ENCODE measurements at places on chromosomes 7 and 10. TPM values are rescaled to one million over a fixed set of nuclear protein-coding genes. Genes with fewer than 3 reads are reported as not detected.

The CHRM2 gene
- total RNA-seq: 1.2 TPM

The PRSS37 gene
- total RNA-seq: not detected

The PNLIPRP2 gene
- not detected for total RNA-seq

GRCh38 chr7:78011642-78012041, 213.1 kb downstream of the PHTF2 start:
- DNase-seq: no peak

DNA sequence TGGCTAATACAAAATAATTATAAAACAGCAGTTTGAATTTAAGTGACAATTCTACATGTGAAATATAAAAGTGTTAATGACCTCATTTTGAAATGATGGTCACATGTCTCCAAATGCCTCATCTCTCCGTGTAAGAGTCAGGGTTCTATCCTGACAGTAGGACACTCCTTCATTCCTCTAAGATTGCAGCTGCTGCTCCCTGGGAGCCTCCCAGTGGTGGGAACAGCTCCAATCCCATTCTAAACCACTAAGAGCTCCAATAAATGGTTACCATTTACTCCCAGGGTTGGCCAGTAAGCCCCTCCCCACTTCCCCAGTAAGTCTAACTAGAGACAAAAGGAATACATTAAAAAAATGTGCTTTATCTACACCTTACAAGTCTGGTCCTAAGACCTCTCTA, 344.6 kb upstream of the AOAH start:
- DNase-seq: peak; percentile 46

- no peak for DNase-seq
These were observed 241.4 kb upstream of the CCDC6 start for GRCh38 chr10:60147576-60148265.

The NPSR1 gene
- not detected for total RNA-seq

The KCP gene
- 1.1 TPM for total RNA-seq

GRCh38 chr7:4738711-4739527, 36.5 kb upstream of the AP5Z1 start:
- peak; percentile 97 for DNase-seq

DNA sequence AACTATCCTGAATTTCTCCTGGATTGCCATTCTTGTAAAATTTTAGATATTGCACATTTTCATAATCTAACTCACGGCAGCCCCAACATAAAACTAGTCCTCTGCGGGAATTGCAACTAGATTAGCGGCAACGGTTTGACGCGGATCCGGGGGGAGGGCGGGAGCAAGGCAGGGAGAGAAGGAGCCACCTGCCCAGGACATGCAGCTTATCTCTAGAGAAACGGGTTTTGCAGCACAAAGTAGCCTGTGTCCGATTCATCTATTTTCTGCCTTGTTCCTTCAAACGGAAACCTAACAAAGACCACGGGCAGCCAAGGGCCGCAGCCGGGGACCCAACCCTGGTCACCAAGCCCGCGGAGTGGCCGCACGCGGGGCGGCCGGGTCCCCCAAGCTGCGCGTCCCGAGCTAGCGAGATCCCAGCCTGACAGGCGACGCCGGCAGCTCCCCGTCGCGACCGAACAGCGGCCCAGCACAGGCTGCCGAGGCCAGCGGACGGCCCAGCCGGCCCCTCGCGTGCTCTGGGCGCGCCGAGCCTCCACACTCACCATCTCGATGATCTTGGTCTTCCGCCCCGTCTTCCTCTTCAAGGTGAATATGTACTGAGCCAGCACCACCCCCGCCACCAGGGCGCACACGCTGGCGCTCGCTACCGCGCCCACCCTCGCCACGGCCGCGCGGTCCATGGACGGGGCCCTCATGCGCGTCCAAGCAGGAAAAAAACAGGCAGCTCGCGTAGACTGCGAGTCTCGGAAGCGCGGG, at the start of gene NT5C3A:
TSS of gene NT5C3A (minus strand) at position 754 of the 759 bp plus-strand sequence. CDS start at position 683, 71 bp downstream.
- DNase-seq: peak; percentile 88

The PON1 gene
- not detected for total RNA-seq
